Bone marrow (tissue), 2 donors: ENCODE measurements at places on chromosomes 11 and 22.

DNA sequence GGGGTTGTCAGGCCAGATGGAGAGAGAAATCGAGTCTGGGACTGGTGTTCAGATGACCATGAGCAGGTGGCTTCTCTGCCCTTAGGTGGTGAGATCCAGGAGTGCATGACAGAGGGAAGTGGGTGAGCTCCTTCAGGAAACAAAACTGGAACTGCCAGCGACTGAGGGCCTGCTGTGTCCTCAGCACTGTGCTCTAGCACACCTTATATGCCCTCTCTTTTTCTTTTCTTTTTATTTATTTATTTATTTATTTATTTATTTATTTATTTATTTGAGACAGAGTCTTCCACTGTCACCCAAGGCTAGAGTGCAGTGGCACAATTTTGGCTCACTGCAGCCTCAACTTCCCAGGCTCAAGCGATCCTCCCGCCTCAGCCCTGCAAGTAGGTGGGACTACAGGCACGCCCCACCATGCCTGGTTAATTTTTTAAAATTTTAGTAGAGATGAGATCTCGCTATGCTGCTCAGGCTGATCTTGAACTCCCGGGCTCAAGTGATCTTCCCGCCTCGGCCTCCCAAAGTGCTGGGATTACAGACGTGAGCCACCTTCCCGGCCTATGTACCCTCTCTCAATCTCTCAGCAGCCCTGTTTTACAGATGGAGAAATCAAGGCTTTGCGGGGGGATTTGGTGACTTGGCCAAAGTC lies 14.8 kb upstream of the RASD2 start:
- DNase-seq = no peak

DNA sequence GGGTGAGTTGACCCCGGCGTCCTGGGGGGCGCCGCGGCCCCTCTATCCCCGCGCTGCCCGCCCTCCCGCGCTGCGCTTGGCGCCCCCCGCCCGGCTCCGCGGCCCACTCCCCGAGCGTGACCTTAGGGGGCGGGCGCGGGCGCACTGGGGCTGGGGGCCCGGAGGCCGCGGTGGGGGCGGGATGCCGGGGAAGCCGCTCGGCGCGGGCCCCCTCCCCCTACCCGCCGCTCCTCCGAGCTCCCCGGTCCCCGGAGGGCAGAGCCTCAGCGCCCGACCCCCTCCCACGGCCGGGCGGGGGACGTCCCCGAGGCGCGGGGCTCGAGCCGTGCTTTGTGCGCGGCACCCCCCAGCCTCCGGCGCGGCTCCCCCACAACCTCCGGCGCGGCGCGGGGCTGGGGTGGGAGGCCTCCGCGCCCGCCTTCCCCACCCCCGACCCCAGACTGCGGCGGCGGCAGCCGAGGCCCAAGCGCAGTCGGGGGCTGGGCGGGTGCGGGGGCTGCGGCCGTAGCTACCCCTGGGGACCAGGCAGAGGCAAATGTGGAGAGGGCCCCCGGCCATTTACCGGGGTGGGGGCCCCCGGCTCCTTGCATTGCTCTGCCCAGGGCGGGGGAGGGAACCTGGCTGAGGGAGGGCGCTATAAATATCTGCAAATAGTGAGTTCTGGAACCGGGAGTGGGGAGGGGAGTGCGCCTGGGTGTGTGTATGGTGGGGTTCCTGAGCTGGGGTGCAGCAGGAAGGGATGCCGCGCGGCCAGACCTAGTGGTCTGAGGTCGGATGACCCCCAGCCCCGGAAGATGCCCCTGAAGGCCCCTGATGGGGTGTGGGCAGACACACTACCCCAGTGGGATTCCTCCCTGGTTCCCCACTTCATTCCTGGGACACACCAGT lies 988 bp downstream of the MGAT3 start:
- DNase-seq = no peak

DNA sequence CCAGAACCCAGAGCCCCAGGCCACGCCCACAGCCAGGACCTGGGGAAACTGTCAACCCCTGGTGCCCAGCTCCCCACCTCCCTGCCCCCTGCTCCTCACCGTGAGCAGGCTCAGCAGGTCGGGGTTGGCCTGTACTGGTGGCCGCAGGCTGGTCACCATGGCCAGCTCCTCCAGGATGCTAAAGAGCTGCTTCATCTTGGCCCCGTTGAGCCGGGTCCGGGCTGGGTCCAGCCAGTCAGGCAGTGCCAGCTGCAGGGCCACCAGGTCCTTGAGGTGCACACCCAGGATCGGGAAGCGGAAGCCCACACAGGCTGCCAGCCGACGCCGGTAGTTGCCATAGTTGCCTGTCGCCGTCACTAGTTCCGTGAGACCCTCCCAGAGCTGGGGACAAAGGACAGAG lies 7.3 kb downstream of the RASGRP2 start:
- no peak for DNase-seq

- no peak for DNase-seq
Observed at GRCh38 chr11:78161962-78162371, 22.5 kb upstream of the ALG8 start.

GRCh38 chr11:83151274-83151977 lies 5.5 kb upstream of the PCF11 start:
- no peak for DNase-seq

- DNase-seq = no peak
Observed at GRCh38 chr11:837189-837989, 4.6 kb downstream of the CD151 start.

DNA sequence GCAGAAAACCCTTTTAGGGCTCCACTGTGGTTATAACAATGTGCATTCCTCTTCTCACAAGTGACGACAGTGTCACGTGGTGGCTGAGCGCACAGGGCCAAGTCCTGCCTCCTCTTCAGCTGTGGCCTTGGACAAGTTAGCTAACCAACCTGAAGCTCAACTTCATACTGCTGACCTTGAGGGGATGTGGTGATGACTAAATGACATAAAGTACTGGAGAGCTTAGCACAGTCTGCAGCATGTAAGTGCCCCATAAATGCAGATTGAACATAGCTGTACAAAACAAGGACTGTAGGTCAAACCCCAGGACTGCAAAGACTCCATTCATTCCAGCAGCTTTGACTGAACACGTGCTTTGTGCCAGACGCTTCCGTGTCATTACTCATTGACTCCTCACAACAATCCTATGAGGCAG lies 20.1 kb upstream of the MRGPRX2 start:
- no peak for DNase-seq

DNA sequence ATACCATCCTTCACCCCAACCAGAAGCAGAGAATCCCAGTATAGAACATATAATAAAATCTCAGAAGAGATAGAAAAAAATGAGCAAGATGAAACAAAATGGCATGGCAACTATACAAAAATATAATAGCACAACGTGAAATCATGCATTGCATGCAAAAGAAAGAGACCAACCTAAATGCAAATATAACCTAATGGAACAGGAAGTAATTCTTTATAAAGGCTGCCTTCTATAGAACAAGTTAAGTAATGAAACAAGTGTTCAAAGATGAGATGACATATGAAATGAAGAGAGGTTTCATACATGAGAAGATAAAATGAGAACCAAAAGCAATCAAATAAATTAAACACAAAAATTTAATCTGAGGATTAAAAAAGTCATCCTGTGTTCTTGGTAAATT lies 18.5 kb upstream of the ARHGAP20 start:
- DNase-seq = no peak

- DNase-seq = no peak
Observed at GRCh38 chr22:30596886-30597285, 5.2 kb upstream of the PES1 start.

DNA sequence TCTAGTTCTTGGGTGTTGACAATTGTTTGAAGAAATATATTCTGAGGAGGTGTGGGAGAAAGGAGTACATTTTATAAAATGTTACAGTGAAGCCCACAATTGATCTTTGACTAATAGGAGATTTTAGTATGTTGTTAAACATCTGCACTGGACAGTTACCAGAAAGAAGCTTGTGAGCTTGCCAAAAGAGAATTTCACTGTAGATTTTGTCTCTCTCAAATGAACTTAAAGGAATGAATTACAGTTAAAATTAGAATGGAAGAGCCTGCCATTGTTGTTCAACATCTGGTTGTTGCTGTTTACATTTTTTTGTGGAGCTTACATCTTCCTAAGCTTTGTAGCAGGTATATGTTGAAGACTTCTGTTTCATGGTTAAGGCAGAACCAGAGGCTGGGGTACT lies 620.5 kb upstream of the CCDC179 start:
- DNase-seq = no peak

GRCh38 chr22:38788021-38788816 lies 5.7 kb downstream of the DNAL4 start:
- DNase-seq = no peak

- no peak for DNase-seq
Observed at GRCh38 chr11:119377112-119377901, 4.2 kb downstream of the USP2 start.

DNA sequence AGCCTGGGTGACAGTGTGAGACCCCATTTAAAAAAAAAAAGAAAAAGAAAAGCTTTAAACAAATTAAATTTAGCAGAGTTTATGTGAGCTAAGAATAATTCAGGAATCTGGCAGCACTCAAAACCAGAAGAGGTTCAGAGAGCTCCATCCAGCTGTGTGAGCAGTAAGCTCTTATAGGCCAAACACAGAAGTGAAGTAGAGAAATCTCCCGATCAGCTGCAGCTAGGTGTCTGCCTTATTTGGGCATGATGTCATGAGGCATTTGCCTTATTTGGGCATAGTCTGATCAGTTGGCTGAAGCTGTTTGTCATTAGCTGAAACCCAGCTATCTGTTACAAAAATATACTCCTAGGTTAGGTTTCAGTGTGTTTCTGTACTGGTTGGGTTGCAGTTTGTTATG lies 8.2 kb downstream of the MS4A15 start:
- DNase-seq = no peak

- no peak for DNase-seq
Observed at GRCh38 chr22:48389916-48390315, 1437.8 kb downstream of the BRD1 start.

DNA sequence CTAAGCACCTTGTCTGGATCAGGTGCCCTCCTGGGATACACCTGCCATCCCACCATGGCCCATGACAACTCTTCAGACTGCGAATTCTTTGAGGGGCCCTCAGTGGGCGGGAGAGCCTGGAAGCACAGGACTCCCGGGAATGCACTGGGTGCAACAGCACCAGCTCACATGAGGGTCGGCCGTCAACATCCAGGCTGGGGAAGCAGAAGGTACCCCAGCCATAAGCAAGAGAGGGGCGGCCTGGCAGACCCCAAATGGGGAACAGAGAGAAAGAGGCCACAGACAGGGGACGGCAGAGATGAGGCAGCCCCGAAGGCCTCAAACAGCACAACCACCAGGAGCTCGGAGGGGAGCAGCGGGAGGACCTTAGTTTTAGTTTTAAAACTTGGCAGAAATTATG lies 94.4 kb downstream of the PHF21B start:
- DNase-seq = no peak

DNA sequence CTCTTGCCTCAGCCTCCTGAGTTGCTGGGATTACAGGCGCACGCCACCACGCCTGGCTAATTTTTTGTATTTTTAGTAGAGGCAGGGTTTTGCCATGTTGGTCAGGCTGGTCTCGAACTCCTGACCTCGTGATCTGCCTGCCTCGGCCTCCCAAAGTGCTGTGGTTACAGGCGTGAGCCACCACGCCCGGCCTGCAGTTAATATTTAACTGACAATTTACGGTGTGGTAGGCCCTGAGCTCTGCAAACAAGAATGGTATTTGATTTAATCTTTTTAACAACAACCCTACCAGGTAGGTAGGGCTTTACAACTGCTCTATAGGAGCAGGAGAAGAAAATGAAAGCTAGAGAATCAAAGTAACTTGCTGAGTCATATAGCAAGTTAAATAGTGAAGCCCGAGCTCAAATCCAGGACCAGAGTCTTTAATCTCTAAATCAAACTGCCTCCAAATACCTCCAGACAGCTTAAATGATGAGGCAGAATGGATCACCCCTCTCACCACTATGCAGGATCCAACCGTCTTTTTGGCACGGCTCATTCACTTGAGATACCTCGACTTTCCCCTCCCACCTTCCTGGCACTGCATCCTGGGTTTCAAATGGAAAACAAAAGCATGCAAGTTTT lies 9.4 kb downstream of the UEVLD start:
- no peak for DNase-seq
